ENCODE measurements at places on chromosomes 13 and 19.

DNA sequence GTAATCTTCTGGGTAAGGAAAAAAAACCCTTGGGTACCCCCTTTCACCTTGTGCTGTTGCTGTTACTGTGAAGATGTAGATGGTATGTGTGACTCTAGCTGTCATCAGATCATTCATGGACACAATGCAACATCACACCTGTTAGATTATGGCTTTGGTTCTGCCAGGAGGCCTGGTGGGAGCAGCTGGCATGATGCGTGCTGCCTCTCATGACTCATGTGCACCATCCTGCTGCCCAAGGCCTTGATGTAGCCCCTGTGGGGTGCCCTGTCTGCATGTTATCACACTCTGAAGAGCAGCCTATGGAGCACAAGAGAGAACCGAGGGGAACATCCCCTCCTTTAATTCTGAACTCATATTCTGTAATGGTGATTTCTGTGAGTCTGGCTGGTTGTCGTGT is 57.7 kb upstream of the TEX29 start:
- DNase-seq = no peak

DNA sequence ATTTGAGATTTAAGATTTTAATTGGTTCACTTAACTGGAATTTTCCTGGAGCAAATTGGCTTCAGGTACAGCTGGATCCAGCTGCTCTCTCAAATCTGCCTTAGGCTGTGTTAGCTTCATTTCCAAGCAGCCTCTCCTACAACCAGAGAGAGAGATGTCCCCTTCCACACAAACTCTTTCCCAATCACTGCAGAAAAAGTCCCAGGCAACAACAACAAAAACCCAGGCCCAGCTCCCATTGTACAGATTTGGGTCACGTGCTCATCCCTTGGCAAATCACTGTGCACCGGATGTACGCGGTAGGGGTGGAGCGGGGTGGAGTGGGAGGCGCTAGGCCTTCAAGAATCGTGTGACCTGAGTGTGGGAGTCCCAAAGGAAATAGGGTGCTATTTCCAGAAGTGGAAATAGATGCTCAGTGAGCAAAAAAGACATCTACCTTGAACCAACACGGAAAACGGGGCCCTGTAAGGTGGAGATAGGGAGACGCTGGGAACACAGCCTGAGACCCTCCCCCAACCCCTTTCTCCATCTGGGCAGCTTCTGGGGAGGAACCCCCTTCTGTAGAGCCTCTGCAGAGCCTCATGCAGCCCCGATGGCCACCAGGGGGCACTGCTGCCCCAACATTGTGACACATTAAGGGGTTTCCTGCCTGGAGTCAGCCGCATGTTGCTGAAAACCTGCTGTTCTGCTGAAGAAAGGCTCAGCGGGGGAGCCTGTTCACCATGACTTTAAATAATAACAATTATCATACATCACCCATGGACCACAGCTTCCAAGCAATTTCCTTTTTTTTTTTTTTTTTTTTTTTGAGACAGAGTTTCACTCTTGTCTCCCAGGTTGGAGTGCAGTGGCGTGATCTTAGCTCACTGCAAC is 25.4 kb downstream of the HPN start:
- DNase-seq = peak; percentile 85

- no peak for DNase-seq
These were observed 396 bp downstream of the RTN2 start for GRCh38 chr19:45496349-45496953.

DNA sequence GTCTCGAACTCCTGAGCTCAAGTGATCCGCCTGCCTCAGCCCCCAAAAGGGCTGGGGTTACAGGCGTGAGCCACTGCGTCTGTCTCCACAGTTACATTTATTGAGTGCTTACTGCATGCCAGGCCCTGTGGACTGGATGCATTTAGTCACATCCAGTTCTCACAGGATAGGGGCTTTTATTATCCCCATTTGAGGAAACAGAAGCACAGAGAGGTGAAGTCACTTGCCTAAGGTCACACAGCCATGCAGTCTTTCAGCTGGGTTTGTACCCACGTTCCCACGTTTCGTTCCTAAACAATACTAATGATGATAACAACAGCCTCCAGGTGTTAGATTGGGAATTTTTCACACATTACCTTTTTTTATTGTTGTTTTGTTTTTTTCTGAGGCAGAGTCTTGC is 9.1 kb upstream of the EBI3 start:
- DNase-seq = no peak

GRCh38 chr19:556611-557382 is 12.9 kb downstream of the GZMM start:
- no peak for DNase-seq

- no peak for DNase-seq
These were observed 85.9 kb downstream of the MUC16 start for GRCh38 chr19:8924283-8924682.

Measured in anterior cingulate cortex (tissue), 58 donors.